ENCODE measurements at places on chromosomes 4 and X. TPM values are rescaled to one million over a fixed set of nuclear protein-coding genes. Genes with fewer than 3 reads are reported as not detected.

DNA sequence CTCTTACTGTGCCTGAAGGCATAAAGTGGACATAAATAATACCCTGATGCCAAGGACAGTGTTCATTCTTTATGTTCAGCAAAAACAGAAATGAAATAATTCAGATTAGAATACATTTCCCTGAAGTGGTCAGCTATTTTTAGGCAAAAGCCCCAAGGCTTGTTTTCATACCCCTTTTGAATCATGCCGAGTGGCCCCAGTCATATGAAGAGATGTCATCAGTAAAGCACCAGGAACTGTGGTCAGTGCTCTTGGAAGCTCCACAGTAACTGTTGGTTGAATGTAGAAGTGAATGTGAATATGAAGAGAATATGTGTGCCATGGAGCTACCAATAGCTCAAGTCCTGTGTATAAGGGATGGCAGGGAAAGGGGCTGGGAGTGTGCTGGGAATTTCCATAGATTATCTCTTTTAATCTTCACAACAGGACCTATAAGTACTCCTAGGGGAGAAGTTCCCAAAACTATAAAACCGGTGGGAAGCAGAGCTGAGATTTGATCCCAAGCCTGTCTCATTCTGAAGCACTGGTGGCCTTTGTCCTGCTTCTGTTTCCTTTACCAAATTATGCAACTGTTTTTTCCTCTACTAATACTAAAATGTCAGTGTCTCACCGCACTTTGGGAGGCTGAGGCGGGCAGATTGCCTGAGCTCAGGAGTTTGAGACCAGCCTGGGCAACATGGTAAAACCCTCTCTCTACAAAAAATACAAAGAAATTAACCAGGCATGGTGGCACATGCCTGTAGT, 52.6 kb downstream of the FNIP2 start:
- no peaks in the 10 kb centered on the region for H3K36me3 ChIP-seq
- H3K27ac ChIP-seq = no peak overlapping the region
- no peak overlapping the region for H3K4me3 ChIP-seq
- H3K4me1 ChIP-seq = peaks cover 33% of the 10 kb centered on the region

Gene FAM47E
- not detected for total RNA-seq

Gene NOA1
- 20.1 TPM for total RNA-seq

GRCh38 chrX:131271274-131271673, 17.8 kb downstream of the IGSF1 start:
- no peaks in the 10 kb centered on the region for H3K4me1 ChIP-seq
- H3K27ac ChIP-seq = no peak overlapping the region
- H3K36me3 ChIP-seq = no peaks in the 10 kb centered on the region
- no peaks in the 10 kb centered on the region for H3K27me3 ChIP-seq
- no peak for DNase-seq

GRCh38 chr4:173005912-173006633, 162.5 kb upstream of the GALNT7 start:
- no peaks in the 10 kb centered on the region for H3K27me3 ChIP-seq
- DNase-seq = no peak
- no peak overlapping the region for H3K27ac ChIP-seq
- no peak overlapping the region for H3K4me3 ChIP-seq

DNA sequence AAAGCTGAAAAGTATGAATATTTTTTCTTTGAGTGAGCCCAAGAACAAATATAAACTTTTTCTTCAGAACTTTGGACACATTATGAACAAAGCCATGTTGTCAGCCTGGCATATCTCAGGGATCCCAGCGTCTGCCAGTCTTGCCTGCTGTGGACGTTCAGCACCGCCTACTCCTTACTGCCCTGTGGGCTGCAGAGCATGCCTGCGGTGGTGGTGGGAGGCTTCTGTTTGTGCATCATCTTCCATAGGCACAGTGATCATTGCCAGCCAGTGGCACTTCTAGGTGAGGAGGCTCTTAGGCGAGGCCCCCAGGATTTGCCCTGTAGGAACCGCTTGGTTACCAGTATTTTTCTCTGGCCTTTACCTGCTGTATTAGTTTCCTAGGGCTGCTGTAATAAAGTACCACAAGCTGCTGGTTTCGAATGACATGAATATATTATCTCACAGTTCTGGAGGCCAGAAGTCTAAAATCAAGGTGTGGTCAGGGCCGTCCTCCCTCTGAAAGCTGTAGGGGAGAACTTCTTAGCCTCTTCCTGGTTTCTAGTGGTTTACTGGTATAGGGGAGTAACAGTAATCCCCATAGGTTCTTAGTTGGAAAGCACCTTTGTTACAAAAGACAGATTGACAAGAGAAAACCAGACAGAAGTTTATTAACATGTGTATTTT, 15.4 kb downstream of the ANXA3 start:
- no peaks in the 10 kb centered on the region for H3K27me3 ChIP-seq
- no peaks in the 10 kb centered on the region for H3K4me1 ChIP-seq
- H3K36me3 ChIP-seq = no peaks in the 10 kb centered on the region
- DNase-seq = no peak
- H3K27ac ChIP-seq = no peak overlapping the region

GRCh38 chr4:164828955-164829354, 48.0 kb upstream of the APELA start:
- H3K27me3 ChIP-seq = no peaks in the 10 kb centered on the region
- no peak overlapping the region for H3K27ac ChIP-seq
- no peak overlapping the region for H3K4me3 ChIP-seq
- no peaks in the 10 kb centered on the region for H3K36me3 ChIP-seq
- no peaks in the 10 kb centered on the region for H3K4me1 ChIP-seq

Gene PAGE4
- total RNA-seq = not detected

GRCh38 chrX:114532111-114532805, 51.6 kb upstream of the HTR2C start:
- H3K27me3 ChIP-seq = no peaks in the 10 kb centered on the region
- no peak for DNase-seq
- H3K4me1 ChIP-seq = no peaks in the 10 kb centered on the region
- H3K27ac ChIP-seq = no peak overlapping the region

Gene STBD1
- 3.6 TPM for total RNA-seq

Gene TCEANC
- total RNA-seq = 14.6 TPM

GRCh38 chr4:167555338-167556022, 321.2 kb upstream of the SPOCK3 start:
- H3K27me3 ChIP-seq = no peaks in the 10 kb centered on the region
- H3K27ac ChIP-seq = no peak overlapping the region
- DNase-seq = no peak
- H3K4me1 ChIP-seq = no peaks in the 10 kb centered on the region

DNA sequence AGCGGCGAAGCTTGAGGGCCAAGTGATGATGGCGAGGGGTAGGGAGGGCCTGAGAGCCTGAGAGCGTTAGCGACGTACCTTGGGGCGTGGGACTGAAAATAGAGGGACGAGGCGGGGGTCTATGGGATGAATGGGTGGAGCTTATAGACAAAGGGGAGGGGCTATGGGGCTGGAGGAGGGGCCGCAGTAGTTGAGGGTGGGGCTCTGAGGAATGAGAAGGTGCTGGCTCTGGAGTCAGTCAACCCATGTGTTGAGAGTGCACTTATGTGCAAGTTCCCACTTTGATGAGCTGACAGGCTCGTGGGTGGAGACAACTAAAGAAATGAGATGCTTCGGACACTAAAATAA, 488 bp downstream of the TBC1D25 start:
- DNase-seq = peak; percentile 73
- H3K27me3 ChIP-seq = no peaks in the 10 kb centered on the region
- peaks cover 20% of the 10 kb centered on the region for H3K4me1 ChIP-seq
- H3K4me3 ChIP-seq = peak overlapping the region; percentile 70
- H3K27ac ChIP-seq = peak overlapping the region; percentile 95

GRCh38 chr4:81085979-81086378, 55.5 kb downstream of the BMP3 start:
- DNase-seq = no peak
- no peak overlapping the region for H3K27ac ChIP-seq
- no peaks in the 10 kb centered on the region for H3K27me3 ChIP-seq
- H3K36me3 ChIP-seq = no peaks in the 10 kb centered on the region

Gene SRD5A3
- total RNA-seq = 3.5 TPM

GRCh38 chrX:75963774-75964173, 178.7 kb upstream of the MAGEE2 start:
- no peaks in the 10 kb centered on the region for H3K36me3 ChIP-seq
- H3K27me3 ChIP-seq = no peaks in the 10 kb centered on the region
- no peak overlapping the region for H3K27ac ChIP-seq

GRCh38 chr4:6504900-6505496, 32.6 kb upstream of the PPP2R2C start:
- no peaks in the 10 kb centered on the region for H3K27me3 ChIP-seq
- no peak overlapping the region for H3K27ac ChIP-seq
- H3K4me3 ChIP-seq = no peak overlapping the region
- no peak for DNase-seq
- H3K4me1 ChIP-seq = no peaks in the 10 kb centered on the region
- H3K36me3 ChIP-seq = no peaks in the 10 kb centered on the region

GRCh38 chr4:123073650-123074049, 151.3 kb upstream of the NUDT6 start:
- H3K27me3 ChIP-seq = no peaks in the 10 kb centered on the region
- H3K4me1 ChIP-seq = no peaks in the 10 kb centered on the region
- DNase-seq = no peak
- H3K4me3 ChIP-seq = no peak overlapping the region
- H3K27ac ChIP-seq = no peak overlapping the region
- no peaks in the 10 kb centered on the region for H3K36me3 ChIP-seq

DNA sequence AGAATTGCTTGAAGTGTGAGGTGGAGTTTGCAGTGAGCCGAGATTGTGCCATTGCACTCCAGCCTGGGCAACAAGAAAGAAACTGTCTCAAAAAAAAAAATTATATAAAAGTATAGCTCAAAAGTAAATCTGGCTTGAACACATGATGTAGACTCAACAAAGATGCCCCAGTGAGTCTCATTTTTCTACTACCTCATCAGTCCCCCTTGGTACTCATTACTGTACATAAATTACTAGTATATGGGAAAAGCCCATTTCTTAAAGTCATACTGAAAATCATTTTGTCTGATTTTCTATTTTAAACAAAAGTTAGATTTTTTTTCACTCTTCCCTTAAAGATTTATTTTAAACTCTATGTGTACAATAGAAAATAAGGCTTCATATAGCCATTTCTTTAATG, 39.2 kb downstream of the FAM241A start:
- DNase-seq = no peak
- no peaks in the 10 kb centered on the region for H3K27me3 ChIP-seq
- no peak overlapping the region for H3K4me3 ChIP-seq
- no peaks in the 10 kb centered on the region for H3K36me3 ChIP-seq

Gene GAGE1
- total RNA-seq = not detected

GRCh38 chr4:68342134-68342533, 7.8 kb downstream of the YTHDC1 start:
- no peaks in the 10 kb centered on the region for H3K27me3 ChIP-seq
- H3K27ac ChIP-seq = no peak overlapping the region
- H3K4me1 ChIP-seq = peaks cover 83% of the 10 kb centered on the region
- no peak overlapping the region for H3K4me3 ChIP-seq
- H3K36me3 ChIP-seq = peaks cover 6% of the 10 kb centered on the region

GRCh38 chr4:38716256-38716655, 52.3 kb downstream of the KLF3 start:
- H3K4me1 ChIP-seq = no peaks in the 10 kb centered on the region
- no peaks in the 10 kb centered on the region for H3K36me3 ChIP-seq
- no peak overlapping the region for H3K27ac ChIP-seq
- DNase-seq = no peak
- no peak overlapping the region for H3K4me3 ChIP-seq
- no peaks in the 10 kb centered on the region for H3K27me3 ChIP-seq

- no peak for DNase-seq
- no peak overlapping the region for H3K27ac ChIP-seq
- H3K4me3 ChIP-seq = no peak overlapping the region
- H3K27me3 ChIP-seq = no peaks in the 10 kb centered on the region
- H3K4me1 ChIP-seq = no peaks in the 10 kb centered on the region
Measured at GRCh38 chr4:169115897-169116254, 105.8 kb upstream of the CBR4 start.

Gene PLS3
- 0.15 TPM for total RNA-seq

GRCh38 chr4:106746451-106746850, 289.7 kb downstream of the DKK2 start:
- H3K27me3 ChIP-seq = no peaks in the 10 kb centered on the region
- H3K4me1 ChIP-seq = no peaks in the 10 kb centered on the region
- no peak overlapping the region for H3K4me3 ChIP-seq
- H3K36me3 ChIP-seq = no peaks in the 10 kb centered on the region
- DNase-seq = no peak

DNA sequence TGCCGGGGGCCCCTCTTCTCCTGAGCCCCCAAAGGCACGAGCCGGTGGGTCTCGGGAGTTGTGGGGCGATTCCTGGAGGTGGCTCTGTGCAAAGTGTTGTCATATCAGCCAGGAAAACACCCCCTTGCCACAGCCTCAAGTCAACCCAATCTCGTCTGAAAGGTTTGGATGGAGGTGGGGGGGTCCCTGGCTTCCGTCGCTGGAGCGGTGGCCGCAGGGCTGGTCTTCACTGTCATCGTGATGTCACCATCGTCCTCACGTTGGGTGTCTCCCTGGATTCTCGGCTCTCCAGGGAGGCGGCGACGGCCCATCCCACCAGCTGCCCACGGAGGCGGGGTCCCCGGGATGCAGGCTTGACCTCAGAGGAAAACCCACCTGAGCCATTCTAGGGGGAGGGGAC, 38.3 kb upstream of the PPP2R3B start:
- DNase-seq = no peak
- H3K4me3 ChIP-seq = no peak overlapping the region
- no peaks in the 10 kb centered on the region for H3K27me3 ChIP-seq
- H3K27ac ChIP-seq = no peak overlapping the region

GRCh38 chr4:26261405-26261804, 59.4 kb upstream of the RBPJ start:
- H3K27me3 ChIP-seq = no peaks in the 10 kb centered on the region
- no peak overlapping the region for H3K27ac ChIP-seq
- H3K4me1 ChIP-seq = no peaks in the 10 kb centered on the region
- DNase-seq = no peak
- no peak overlapping the region for H3K4me3 ChIP-seq
- no peaks in the 10 kb centered on the region for H3K36me3 ChIP-seq

DNA sequence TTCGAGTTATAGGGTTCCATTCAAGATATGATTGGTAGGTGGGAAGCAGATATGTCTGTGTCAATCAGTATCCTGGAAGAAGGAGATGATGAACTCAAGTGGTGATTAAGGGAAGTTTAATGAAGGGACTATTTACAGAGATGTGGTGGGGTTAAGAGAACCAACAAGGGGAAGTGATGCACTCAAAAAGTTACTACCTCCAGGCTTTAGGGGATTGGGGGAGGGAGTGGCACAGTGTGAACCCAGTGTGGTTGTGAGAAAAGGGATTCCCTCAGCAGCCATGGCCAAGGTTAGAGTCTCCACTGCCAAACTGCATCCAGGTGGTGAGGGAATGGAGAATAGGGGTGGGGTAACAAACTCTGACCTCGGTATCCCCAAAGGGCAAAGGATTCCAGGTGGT, 27.9 kb downstream of the PKD2 start:
- H3K4me1 ChIP-seq = no peaks in the 10 kb centered on the region
- no peak for DNase-seq
- H3K36me3 ChIP-seq = peaks cover 6% of the 10 kb centered on the region
- H3K27me3 ChIP-seq = no peaks in the 10 kb centered on the region
- H3K27ac ChIP-seq = no peak overlapping the region

DNA sequence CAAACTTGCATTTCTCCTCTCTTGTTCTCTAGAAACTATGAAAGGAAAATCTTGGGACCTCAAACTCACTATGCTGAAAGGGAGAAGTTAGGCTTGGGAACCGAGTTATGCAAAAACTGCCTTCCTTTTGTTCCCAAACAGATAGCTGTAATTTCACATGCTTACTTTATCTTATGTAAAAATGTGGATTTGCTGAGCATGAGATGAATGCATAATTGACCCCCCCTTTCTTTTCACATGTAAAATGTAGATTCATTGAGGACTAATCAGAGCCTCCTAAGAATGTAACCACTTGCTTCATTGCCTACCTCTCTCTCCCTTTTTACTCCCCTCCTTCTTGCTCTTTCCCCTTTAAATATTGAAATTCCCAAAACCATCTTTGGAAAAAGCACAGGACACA, 18.0 kb downstream of the TBC1D9 start:
- no peaks in the 10 kb centered on the region for H3K36me3 ChIP-seq
- H3K27ac ChIP-seq = no peak overlapping the region
- no peak overlapping the region for H3K4me3 ChIP-seq
